ENCODE measurements at places on chromosomes 6 and 20.

GRCh38 chr20:8662433-8662954 lies 406.4 kb upstream of the PLCB4 start:
- DNase-seq, result no peak

- no peak for DNase-seq
Measured at GRCh38 chr6:91730710-91731109, 1143.8 kb upstream of the MAP3K7 start.

DNA sequence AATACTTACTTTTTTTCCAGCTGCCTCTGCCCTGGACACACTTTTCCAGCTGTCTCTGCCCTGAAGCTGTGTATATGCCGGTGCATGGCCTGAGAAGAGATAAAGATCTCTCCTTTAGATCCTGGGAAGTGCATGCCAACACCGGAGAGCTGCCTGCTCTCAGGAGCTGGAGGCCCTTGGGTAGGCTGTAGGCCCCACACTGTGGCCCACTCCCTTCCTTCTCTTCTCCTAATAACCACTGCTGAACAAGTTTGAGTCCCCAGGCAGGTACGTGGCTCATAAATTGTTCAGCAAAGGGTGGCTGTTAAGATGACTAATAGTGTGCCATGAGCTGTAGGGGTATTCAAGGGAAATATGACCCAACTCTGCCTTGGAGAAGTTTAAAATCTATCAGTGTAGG lies 102.5 kb downstream of the CD24 start:
- no peak for DNase-seq

DNA sequence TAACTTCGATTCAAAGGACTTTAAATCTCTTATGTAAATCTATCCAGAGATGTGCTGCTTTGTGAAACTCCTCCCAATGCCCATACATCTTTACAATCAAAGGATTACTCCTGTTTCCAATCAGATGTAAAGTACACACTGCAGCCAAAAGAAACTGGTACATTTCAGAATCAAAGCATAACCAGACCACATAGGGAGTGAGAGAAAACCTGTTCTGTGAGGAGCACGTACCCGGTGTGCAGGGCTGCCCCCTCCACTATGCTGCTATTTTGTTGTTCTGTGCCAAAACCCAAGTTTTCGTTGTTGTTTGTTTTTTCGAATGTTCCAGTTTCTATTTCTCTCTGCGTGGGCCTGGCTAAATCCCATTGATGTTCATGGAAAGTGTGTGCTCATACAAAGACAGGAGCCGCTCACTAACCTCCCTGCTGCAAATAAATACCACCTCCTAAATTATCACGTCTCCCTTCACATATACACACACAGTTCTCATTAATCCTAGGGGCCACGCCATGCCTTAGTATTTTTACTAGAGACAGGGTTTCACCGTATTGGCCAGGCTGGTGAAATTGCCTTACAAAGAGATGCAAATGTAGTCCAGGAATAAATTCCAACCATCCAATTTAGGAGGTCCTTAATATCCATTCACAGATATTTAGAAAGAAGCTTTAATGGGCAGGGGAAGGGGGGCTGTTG lies 52.9 kb downstream of the ATP9A start:
- DNase-seq, result no peak

DNA sequence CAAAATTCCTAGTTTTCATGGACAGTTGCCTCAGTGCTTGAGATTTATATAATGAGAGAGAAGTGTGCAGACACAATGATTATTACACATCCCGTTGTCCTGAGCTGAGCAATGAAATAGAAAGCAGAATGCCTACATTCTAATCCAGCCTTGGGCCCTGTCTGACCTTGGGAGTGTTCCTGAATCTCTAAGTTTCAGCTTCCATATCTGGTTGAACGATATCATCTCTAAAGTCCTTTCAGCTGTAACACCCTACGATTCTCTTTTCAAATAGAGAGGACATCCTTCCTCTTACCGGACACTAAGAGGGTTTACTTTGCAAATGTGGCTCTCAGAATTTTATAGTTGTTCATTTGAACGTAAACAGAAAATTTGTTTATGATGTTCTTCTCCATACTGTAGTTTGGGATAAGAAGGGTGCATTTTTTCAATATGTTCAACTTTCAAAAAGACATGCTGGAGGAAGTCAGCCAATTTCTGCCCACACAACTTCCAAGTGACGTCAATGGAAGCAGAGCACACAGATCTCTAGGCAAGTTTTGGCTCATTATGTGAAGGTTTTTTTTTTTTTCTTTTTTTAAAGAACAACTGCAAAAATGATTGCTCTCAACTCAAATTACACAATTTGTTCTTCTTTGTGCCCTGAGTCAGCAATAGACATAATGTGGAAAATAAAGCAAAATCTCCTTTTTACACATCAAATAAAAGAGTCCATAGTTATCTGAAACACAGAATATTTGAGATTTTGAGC lies 50.4 kb downstream of the PDE7B start:
- peak; percentile 26 for DNase-seq

DNA sequence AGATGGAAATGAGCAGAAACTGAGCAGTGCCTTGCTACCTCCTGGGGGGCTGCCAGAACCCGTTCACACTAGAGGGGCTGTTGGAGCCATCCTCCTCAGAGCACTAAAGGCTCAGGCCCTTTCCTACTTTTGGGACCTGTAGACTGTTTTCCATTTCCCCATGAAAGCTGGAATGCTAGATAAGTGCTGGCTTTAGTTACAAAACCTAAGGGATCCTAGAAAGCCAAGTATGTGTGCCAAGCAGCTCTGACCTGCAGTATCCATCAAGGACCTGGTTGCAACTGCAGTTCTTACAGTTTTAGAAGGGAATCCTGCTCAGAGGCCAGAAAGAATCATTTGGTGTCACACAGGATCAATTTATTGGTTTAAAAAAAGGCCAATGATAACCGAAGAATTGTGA lies 176.7 kb upstream of the COL21A1 start:
- no peak for DNase-seq

DNA sequence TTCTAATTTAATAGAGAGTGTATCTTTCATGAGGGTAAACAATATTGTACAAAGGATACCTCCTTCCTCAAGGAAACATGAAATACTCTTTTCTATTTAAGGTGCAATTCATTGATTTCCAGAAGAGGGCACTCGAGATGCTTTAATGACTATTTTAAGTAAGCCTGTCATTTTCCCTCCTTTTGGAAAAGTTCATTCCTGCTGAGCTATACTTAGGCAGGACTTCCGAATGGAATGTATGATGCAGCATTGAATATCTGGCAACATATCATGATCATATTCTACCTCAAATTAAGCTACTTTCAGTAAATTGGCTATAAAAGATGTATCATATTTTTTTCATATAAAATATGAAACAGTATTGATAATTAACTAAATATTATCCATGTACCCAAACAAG lies 5.0 kb downstream of the DST start:
- DNase-seq, result no peak

GRCh38 chr6:159981403-159982245 lies 12.7 kb downstream of the IGF2R start:
- peak; percentile 9 for DNase-seq

GRCh38 chr6:28589957-28590349 lies 64.3 kb downstream of the GPX5 start:
- no peak for DNase-seq

- DNase-seq, result no peak
Measured at GRCh38 chr20:41225091-41225490, 87.7 kb downstream of the PLCG1 start.
